ENCODE measurements at places on chromosomes 16 and 17.

- no peak for DNase-seq
Measured at GRCh38 chr16:81189100-81189664, 49.3 kb upstream of the BCO1 start.

DNA sequence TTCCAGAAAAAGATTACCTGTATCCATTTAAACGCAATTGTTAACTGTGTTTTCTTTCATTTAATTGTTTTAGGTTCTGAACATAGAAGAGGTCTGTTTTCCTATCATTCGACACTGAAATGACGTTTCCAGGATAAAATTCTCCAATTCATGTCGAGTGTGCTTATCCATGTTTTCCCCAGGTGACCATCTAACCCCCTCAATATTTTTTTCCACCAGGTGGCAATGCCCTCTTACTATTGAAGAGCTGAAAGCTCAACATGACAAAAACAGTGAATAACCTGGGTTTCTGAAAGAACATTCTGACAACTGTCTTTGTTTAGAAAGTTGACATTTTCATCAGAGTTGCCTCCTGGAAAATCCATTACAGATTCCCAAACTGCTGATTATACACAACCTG, 948.7 kb downstream of the KCNJ2 start:
- no peak for DNase-seq

GRCh38 chr17:37051833-37052232, 103.1 kb downstream of the AATF start:
- no peak for DNase-seq

DNA sequence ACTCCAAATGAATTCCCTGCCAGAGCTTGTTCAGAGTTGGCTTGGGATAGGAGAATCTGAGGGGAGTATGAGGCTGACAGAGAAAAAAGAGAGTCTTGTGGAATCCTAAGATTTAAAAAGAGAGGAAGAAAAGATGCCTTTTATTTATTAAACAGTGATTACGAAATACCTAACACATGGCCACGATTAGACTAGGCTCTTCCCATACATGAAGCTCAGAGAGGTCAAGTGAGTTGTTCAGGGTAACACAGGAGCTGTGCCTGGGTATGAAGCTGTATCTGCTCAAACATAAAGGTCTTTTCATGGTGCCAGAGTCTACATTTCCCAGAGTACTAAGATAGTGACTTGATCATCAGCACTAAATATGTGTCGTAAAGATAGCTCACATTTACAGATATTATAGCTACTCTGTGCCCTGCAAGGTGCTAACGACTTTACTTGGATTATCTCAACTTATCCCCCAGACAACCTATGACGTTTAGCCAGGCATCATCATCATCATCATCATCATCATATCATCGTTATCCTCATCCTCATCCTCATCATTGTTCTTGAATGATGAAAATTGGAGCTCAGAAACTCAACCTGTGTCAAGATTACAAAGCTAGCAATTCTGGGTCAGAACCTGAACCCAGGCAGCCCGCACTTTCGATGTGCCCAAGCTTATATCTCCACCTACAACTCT, 500.8 kb downstream of the NPIPA7 start:
- DNase-seq, result no peak

DNA sequence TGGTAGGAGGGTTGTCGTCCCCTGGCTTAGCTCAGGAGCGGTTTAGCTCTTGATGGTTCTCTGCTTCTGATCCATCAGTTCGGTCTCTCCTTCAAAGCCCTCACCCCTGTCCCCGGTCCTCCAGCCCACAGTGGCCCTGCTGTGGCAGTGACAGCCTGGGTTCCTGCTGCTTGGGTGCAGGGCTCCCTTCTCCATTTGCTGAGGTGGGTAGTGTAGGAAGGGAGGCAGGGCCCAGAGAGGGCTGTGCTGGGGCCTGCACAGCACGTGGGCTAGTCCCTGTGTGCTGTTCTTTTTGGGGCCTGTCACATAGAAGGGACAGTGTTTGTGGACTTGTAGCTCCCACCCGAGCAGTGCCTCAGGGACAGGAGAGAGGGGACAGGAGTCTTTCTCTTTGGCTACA, 18.3 kb downstream of the TMEM94 start:
- no peak for DNase-seq

DNA sequence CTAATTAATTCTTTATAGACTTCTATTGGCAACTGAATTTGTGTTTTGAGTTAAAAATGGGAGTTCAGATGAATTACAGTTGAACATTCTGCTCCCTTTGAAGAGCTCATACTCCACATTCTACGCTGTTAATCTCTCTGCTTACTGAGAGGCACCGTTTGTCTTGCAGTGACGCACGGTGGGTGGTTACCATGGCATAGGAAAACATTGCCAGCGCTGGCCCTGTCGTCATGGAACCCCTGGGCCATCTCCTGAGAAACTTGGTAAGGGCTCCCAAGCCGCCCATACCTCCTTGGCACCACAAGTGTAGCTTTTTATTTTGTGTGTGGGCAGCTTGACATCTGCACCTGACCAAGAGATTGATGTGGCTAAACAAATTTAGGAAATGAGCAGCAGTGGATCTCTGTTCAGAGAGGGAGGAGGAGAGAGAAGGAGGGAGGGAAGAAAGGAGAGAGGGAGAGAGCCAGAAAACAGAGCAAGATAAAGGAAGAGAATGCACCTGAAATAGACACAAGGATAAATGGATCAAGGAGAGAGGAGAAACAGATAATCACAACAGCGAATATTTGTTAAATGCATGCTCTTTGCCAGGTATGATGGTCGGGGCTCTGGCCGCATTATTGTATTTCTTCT, 398.5 kb downstream of the HAPSTR1 start:
- DNase-seq, result no peak

DNA sequence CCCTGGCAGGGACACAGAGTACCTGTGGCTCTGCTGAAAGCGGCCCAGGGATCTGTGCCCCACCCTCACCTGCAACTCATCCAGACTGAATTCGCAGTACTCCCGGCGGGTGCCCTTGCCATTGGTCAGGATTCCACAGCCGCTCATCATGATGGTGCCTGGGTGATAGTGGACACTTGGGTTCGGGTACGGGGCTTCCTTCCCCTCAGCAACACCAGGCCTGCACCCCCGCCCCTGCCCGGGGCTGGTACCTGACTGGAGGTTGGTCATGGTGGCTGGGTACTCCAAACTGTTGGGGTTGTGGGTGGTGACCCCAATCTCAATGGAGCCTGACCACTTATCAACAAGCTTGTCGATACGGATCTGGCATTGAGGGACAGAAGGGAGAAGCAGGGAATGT, 2.9 kb downstream of the NEURL4 start:
- no peak for DNase-seq

DNA sequence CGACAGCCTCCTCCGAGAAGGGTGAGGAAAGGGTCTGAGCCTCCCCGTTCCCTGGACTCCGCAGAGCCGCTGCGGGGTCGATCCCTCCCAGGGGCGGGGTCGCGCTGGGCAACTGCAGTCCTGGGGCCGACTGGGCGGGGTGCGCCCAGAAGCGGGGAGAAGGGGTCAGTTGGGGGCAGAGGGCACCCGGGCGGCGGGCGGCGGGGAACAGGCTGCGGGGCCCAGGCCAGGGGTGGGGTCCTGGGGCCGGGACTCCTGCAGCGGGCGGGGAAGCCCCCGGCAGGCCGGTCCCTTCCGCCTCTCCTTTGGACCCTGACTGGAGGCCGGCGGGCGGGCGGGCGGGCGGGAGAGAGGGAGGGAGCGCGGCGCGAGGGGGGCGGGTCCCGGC, 352 bp downstream of the GGNBP2 start:
- no peak for DNase-seq

All from activated T-cell treated with anti-CD3 and anti-CD28 coated beads for 4 hours (primary cell).